Ovary (tissue), 10 donors: ENCODE measurements at places on chromosomes 7 and 10.

DNA sequence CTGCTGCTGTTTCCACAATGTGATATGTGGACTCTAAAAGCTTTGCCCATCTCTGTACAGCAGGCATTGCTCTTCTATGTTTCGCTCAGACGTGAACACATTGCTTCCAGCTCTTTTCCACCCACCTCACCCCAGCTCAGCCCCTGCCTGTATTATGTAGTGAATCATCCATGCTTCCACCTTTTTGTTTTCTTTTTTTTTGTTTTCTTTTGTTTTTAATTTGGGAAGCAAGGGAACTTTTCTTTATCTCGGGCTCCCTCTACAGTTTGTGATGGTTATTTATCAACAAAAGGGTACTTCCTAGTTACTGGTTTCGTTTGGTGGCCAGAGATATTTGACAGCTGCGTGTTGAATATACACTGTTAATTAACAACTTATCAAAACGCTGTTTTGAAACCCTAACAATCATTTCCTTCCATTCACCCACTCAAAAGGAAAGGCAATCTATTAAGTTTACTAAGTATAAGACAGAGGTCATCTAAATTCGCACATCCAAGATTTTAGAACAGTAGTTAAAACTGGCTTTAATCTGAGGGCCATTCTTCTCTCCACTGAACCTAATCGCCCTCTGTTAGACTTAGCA is 127.9 kb upstream of the STK17A start:
- DNase-seq = no peak

GRCh38 chr7:35975851-35976454 is 175.1 kb downstream of the SEPTIN7 start:
- DNase-seq = no peak

DNA sequence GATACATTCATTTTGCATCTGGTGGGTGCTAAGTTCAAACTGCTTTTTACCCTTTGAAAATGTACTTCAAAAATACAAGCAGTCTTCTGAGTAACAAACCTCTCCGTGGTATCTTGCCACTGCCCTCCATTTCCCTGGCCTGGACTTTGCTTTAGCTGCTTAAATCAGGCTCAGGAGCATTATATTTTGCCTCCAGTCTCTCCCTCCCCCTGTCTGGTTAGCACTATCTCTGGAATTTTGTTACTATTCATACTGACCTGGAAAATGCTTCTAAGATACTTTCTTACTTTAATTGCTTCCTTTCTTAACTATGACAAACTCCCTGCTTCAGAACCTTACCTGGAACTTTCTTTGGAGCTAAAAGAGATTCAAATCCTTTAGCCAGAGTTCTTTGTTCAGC is 369.8 kb downstream of the GFRA1 start:
- no peak for DNase-seq

DNA sequence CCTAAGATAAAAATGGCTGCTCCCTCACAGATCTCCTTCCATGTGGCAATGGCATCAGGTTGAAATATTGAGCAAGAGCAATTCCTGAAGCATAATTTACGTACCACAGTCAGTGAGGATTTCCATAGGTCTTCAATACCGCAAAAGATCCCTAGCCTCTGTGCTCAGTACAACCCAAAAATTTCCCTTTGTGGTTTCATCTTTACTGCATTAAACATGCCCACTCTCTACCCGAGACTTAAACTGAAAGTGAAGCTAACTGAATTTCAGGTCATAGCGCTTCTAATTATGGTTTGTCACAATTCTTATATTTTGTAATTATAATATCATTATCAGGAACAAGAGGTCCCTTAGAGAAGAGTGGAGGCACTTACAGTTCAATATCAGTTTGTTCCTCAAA is 1071.1 kb downstream of the XPNPEP1 start:
- no peak for DNase-seq

DNA sequence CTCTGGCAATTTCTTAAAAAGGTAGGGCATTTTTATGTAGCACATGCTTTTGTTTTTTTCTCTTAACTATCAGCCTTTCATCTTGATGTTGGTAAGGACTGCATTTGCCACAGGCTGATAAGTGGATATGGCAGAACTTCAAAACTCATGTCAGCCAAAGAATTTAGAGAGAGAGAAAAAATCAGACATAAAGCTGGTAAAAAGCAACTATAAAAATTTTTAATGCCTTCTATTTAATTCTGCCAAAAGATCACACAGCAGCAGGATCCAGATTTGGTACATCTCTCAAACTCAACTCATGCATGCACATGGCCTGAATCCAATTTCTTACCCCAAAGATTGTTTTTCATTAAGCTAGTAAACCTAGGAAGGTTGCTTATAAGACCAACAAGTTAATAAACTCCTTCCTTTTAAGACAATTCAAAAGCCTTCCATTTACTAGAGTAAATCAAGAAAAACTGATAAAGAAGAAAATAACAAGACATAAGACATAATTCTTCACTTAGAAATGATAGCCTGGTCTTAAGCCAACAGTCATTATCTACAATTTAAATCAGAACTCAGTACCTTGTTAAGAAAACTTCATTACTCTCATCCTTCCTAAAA is 69.3 kb downstream of the GLI3 start:
- DNase-seq = no peak

- peak; percentile 27 for DNase-seq
Measured at GRCh38 chr7:127798023-127798422, 146.0 kb downstream of the SND1 start.

- no peak for DNase-seq
Measured at GRCh38 chr7:144594580-144594979, 191.1 kb upstream of the NOBOX start.

DNA sequence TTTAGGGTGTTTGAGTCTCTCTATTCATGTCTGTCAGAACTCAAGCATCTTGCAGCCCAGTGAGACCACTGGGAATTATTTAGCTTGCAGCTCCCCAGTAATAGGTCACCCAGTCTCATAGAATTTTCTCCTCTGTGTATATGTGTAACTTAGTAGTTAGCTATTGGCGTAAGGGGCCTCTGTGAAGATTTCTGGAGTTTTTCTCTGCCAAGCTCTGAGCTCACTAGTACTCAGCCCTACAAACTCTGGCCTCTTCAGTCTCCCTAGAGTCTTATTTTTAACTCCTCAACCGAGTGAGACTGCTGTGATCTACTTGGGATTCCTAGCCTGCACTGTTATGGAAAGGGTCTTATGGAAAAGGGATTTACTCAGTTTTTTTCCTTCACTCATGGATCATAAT is 90.2 kb downstream of the PPP1R9A start:
- DNase-seq = no peak

DNA sequence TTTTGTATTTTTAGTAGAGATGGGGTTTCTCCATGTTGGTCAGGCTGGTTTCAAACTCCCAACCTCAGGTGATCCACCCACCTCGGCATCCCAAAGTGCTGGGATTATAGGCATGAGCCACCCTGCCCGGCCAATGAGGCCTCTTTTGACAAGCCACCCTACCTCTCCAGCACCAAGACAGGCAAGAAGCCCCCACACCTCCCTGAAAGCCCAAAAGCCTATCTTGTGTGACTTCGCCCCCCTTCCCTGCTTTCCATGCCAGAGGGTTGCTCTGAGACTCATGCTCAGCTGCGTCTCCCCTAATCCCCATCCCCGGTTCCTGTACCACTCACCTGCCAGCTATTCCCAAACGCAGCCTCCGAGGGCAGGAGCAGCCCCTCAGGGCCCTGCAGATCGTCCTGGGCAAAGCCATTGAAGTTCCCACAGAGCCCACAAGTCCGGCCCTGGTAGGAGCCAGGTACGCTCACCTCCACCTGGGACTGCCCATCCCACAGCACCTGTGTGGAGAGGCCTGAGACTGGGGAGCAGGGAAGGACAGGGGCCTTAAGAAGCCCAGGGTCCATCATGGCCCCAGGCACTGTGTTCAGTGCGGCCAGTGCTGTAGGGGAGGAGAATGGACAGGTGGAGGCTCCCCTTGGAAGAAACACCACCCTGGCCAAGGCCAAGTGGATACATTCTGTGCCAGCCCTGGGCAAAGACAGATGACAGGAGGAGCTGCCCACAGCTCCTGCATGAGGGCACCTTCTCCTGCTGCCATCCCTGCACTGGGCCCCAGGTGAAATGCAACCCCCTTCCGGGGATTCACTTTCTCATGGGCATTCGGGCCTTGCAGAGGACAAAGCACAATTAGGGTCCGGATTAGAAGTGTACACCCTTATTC is 15.8 kb downstream of the ATP6V1F start:
- no peak for DNase-seq

DNA sequence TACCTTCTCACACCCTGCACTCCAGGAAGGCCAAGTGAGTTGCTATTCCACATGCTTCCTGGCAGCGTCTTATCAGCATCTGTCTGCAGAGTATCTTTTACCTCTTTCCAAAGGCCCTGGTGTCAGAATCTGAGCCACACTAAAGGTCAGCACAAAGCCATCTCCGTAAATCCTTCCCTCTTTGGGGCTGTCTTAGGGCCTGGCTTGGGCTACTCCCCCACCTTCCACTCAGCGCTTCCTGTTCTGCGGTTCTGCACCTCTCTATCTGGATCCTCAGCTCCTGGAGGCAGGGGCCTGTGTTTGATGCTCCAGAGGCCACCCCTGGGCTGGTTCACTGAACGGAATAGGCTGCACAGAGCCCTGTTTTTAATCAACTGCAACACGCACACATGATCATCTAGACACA is 334.8 kb upstream of the GALNT17 start:
- no peak for DNase-seq

- DNase-seq = no peak
Measured at GRCh38 chr7:110095372-110096052, 995.4 kb upstream of the LRRN3 start.

- DNase-seq = no peak
Measured at GRCh38 chr7:66356277-66356721, 151.2 kb downstream of the TPST1 start.

GRCh38 chr10:98235846-98236245 is 32.1 kb downstream of the LOXL4 start:
- no peak for DNase-seq

GRCh38 chr7:3861941-3862340 is 560.9 kb downstream of the SDK1 start:
- no peak for DNase-seq

DNA sequence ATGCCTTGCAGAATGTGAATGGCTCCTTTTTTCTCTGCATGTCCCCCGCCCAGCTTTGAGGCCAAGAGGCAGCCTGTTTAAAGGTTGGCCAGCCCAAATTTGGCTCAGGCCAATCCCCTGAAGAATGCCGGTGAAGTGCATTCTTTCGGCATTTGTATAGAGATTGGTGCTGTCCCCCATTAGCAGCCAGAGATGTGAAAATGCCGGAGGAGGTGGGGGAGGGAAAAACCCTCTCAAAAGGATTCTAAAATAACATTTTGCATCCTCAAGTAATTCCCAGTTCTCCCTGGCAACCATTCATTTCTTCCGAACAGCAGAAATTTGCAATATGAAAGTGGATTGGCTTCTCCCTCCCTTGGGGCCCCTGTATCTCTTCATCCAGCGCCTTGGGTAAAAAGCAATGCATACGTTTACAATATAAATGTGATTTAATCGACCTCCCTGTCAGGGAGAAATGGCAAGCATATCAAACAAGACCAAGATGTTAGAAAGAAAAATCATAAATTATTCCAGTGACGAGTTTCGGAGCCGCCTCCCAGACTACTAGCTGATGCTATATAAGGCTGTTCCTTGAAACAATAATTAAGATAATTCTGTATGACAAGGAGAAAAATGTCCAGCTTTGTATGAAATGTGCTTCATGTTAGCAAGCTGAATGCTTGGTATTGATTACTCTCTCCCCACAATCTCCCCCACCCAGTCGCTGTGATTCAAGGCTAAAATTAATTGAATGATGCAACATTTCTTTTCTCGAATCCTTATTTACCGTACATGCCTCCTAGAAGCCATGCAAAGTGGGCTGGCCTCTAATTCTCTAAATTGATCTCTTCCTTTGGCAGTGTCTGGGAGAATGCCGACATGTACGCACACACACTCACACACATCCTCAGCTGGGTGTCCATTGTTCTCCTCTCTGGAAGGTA is 323.7 kb downstream of the RPS24 start:
- DNase-seq = no peak

- no peak for DNase-seq
Measured at GRCh38 chr7:20021831-20022230, 195.4 kb downstream of the MACC1 start.

GRCh38 chr7:15015545-15016314 is 113.2 kb upstream of the DGKB start:
- no peak for DNase-seq
